SW 1271 (cell line): ENCODE measurements at places on chromosomes 16 and 17.

DNA sequence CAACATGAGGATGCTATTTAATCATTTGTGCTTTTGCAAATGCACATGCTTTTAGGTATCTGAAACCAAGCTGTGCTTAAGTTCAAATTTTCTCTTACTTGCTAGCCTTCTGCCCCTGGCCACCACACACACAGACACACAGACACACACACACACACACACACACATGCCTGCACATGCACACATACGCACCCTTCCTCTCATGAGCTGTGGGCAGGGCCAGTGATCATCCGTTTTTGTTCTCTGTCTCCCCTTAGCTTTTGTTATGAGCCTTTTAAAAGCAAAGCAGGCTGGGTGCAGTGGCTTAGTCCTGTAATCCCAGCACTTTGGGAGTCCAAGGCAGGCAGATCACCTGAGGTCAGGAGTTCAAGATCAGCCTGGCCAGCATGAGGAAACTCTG, 34.2 kb downstream of the CD300LF start:
- DNase-seq: no peak

- DNase-seq: no peak
Observed at GRCh38 chr17:33199571-33200510, 93.3 kb downstream of the ASIC2 start.

GRCh38 chr17:21200590-21201297, 13.2 kb downstream of the TMEM11 start:
- no peak for DNase-seq

- no peak for DNase-seq
Observed at GRCh38 chr17:10077561-10078299, 120.7 kb downstream of the GAS7 start.

DNA sequence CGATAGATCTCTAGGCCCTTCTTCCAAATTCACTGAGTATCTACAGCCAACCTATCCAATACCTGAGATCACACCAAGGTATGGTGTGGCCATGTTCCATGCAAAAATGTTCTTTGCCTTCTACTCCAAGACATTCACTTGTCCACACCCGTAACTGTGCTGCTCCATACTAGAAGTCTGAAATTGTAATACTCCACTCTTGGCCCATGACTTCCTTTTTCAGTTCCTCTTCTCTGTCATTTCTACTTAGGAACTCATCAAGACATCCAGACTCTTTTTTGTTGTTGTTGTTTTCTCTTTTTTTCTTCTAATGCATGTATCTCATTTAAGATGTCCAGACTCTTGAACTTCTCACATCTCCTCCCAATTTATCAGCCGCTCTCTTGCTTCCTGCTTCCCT, 42.5 kb upstream of the KSR1 start:
- DNase-seq: no peak

- no peak for DNase-seq
Observed at GRCh38 chr16:13845232-13845631, 74.7 kb upstream of the ERCC4 start.
